ENCODE measurements at places on chromosomes 16 and 17. TPM values are rescaled to one million over a fixed set of nuclear protein-coding genes. Genes with fewer than 3 reads are reported as not detected.

Gene DPEP3
- not detected for total RNA-seq

Gene HP
- total RNA-seq = not detected

Gene ADGRG3
- 0.79 TPM for total RNA-seq

Gene AKAP1
- total RNA-seq = 56.3 TPM

Gene ARL5C
- not detected for total RNA-seq

Gene MYH13
- total RNA-seq = not detected

Gene CCL4L2
- not detected for total RNA-seq

Gene ZP2
- not detected for total RNA-seq

Gene FOXC2
- total RNA-seq = 2.0 TPM

Gene CPHXL2
- total RNA-seq = not detected

Gene KCNJ2
- total RNA-seq = 0.15 TPM
